ENCODE measurements at places on chromosomes 6 and 20.
A peak's percentile ranks its signal among the peaks of the same experiment; 100 is the strongest.

GRCh38 chr6:166578536-166579236 is 7.8 kb downstream of the RAMACL start:
- no peak for DNase-seq

GRCh38 chr20:58056021-58056591 is 172.3 kb downstream of the ANKRD60 start:
- no peak for DNase-seq

- DNase-seq: no peak
These were observed 281.0 kb downstream of the TFAP2C start for GRCh38 chr20:56909918-56910714.

DNA sequence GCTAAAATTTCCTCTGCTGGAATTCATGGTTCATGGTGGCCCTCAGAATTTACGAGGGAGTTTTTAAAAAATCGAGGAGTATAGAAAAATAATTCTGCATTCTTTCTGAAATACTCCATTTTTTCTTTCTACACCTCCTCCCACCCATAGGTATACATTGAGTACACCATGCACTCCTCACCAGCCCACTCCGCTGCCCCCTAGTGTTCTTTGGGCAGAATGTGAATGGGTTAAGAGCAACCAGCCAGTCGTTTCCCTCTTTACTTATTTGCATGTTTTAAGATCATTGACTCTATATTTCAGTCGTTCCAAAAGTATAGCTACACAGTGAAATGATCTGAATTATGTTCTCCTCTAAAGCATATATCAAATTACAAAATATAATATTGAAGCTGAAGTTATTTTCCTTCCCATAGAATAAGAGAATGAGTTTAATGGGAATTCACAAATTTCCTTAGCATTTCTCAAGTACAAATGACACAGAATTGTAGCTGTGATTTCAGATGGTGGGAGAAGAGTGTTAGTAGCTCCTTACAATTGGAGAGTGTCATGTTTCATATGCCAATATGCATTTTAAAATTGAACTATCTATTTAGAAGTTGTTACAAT is 977.7 kb upstream of the SLC35B3 start:
- DNase-seq: peak; percentile 31

DNA sequence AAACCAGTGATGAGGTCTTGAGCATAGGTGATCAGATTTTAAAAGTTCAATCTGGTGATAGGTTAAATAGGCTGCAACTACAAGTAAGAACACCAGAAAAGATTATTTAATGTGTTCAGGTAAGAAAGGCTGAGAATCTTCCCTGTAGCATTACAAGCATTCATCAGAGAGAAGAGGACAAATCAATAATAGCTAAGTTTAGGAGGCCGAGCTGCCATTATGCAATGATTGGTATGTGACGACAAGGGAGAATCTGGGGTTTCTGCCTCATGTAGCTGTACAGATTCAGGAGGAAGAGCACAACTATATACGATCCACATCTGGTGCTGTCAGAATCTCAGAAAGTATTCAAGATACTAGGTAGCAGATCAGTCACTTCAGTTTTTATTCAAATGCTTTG is 21.9 kb downstream of the MLIP start:
- peak; percentile 2 for DNase-seq

DNA sequence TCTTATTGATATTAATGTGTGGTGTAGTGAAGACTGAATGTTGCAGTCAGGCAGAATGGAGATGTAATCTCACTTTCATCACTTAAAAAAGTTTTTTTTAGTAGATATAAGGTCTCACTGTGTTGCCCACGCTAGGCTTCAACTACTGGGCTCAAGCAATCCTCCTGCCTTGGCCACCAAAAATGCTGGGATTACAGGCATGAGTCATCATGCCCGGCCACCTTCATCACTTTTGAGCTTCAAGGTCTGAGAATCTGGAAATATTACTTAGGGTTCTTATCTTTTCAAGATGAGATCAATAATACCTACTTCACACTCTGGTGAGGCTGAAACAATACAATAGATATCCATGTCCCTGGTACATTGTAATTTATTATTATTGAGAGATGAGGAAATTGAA is 31.6 kb downstream of the ADGRG6 start:
- DNase-seq: no peak

DNA sequence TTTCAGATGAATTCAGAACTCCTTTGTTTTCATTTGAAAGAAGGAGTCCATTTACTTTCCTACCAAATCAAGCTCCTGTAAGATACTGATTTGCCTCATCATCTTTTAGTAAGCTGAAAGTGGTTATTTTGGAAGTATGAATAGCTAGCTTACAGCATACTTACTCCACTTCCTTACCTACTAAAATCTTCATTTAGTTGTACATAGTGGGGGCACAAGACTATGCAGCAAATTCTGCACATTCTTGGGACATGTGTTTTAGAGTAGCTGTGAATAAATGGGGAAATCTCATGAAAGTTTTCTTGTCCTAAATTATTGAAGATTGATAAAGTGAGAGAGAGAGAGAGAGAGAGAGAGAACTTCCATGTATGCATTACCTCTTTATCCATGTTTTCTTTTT is 256.3 kb downstream of the OGFRL1 start:
- DNase-seq: peak; percentile 31

DNA sequence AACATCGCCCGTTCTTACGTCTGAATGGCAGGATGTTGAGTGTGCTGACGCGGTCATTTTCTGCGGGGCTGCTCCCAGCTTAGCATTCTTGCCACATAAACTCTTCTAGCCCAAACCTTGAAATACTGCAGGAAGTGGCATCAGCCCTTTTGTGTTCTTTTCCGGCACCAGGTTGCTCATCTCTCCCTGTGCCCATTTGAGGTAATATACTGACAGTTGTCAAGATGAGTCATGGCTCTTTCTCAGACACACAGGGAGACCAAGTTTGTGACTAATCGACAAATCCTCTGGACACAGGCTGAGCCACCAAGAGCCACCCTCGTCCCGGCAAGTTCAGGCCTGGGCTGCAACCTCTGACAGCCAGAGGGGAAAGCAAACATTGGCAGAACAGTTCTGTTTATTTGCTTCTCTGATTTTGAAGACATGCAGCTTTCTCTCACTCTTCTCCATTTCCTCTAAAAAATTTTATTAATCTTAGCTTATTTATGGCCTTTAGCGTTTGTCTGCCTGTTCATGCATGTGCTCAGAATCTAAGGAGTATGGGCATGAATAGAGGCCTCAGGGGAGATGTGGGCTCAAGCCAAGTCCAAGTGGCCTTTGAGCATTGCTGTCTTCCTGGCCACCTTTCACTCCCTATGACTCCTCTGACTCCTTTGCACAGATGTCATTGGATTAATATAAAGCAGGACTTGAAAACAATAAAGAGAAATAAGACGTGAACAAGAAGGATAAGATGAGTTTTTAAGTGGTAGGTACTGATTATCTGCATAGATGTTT is 328.2 kb upstream of the JAG1 start:
- DNase-seq: peak; percentile 84

DNA sequence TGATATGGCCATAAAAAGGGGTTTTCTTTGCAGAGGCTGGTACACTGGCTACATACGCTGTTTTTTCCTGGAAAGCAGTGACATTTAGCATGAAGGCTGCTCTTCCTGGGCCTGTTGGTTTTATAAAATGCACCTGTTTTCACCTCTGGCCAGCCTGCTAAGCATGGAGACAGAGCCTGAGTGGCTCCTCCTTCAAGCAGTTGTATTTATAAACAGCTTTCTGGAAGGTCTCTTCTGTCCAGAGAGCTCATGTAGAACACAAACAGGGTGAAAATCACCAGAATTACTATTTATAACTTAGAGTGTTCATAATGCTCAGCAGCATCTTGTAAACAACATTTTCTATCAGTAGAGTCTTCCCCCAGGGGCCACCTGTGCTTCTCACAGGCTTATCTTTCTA is 109.0 kb downstream of the FOXO3 start:
- DNase-seq: no peak

Measured in fibroblast of skin of abdomen (primary cell).